H9 (cell line): ENCODE measurements at places on chromosomes 12 and 14. TPM values are rescaled to one million over a fixed set of nuclear protein-coding genes. Genes with fewer than 3 reads are reported as not detected.

DNA sequence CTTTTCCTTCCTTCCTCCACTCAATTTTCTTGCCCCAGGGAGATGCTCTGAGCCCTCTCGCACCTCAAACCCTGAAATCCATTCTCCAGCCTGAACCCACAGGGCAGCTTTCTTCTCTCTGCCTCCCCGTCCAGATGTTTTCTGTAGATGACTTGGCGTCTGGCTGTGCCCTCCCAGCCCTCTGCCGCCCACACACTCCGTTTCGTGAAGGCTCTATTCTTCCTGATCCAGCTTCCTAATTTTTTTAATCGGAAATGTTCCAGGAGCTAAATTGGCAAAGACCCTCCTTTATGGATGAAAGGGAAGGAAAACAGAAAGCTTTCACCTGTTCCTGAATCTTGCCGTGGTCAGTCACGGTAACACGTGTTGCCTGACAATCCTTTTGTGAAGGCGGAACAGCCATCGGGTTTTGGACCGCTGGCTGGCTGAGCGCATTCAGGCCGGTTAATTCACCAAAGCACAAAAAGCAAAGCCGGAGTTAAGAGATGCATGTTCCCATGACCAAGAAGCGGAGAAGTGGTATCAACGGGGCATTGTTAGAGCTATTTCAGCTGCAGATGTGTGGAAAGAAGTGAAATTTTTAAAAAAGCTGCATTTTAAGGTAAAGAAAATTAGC is 70.2 kb upstream of the FBRSL1 start:
- DNase-seq, result no peak

GRCh38 chr12:104164634-104165033 is 26.6 kb upstream of the NFYB start:
- no peak for DNase-seq

Gene TSHR
- total RNA-seq, result not detected in 2 replicates

DNA sequence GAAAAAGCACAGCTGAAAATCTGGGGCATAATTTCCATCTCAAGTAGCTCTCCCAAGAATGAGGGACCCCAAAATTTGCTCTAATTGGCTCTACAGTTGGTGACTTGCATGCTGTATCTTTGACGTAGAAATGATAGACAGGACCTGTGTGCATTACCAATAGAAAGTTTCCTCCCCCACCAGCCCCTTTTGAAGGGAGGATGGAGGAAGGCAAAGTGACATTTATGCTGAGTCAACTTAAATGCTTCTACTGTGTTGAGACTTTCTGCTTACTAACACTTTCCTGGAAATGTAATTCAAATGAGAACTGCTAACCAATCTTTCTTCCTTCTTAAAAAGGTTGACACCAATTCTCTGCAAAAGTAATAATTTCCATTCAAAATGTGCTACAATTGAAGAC is 31.9 kb downstream of the TSPAN8 start:
- DNase-seq, result no peak

DNA sequence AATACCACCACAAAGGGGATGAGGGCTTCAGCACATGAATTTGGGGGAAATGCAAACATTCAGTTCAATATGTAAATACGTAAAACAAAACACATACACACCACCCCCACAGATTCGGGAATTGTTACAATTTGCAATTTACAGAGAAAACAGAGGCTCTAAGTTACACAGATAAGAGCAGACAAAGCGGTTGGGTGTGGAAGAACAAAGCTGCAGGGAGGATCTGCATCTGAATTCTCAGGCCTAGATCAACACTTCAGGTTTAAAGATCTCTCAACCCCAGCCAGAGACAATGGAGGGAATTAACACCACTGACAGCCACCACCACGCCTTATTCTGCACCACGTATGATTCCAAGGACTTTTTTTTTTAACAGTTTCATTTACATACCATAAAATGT is 375.5 kb downstream of the BCL11B start:
- DNase-seq, result no peak

Gene SIX1
- 0.09 and 0.17 TPM in 2 replicates for total RNA-seq

GRCh38 chr14:94816113-94816512 is 46.2 kb upstream of the GSC start:
- DNase-seq, result peak; percentile 37

- DNase-seq, result no peak
Measured at GRCh38 chr14:69994002-69994401, 114.8 kb downstream of the SMOC1 start.

GRCh38 chr12:67457136-67457535 is 188.0 kb downstream of the CAND1 start:
- DNase-seq, result no peak

- DNase-seq, result no peak
Measured at GRCh38 chr14:67999290-67999689, 179.7 kb downstream of the RAD51B start.

GRCh38 chr12:117188961-117189724 is 1.1 kb downstream of the FBXO21 start:
- DNase-seq, result no peak

GRCh38 chr12:111687952-111688351 is 2.1 kb downstream of the ACAD10 start:
- DNase-seq, result no peak

Gene PCNX4
- total RNA-seq, result 39.9 and 40.0 TPM in 2 replicates

Gene OLR1
- total RNA-seq, result not detected in 2 replicates

DNA sequence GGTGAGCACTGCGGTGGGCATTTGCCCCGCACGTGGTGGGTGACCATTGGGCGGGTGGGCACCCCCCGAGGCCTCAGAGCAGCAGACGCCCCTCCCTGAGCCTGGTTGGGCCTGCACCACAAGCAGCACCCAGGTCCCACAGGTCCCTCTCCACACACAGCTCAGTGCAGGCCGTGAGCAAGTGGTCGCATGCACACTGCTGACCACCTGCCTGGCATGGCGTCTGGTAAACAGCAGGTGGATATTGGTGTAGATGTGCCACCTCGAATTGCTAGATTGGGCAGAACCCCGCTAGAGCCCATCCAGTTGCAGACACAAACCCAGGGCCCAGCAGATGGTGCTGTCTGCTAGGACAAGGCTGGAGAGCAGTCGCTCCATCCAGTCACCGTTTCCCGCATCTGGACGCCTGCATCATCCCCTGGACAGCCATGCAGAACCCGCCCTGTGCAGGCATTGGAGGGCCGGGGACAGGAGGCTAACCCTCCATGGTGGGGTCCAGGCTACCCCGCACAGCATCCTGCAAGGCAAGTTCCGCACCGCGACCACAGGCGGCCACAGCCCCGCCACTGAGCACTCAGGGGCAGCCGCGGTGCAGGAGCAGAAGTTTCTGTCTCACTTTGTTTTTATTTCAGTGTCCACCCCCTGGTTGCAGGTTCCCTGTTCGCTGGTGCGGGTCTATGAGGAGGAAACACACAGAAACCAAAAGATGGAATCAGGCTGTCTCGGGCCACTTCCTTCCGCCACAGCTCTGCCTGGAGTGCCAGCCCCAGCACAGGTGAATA is 45.6 kb upstream of the RIMBP2 start:
- DNase-seq, result peak; percentile 80

GRCh38 chr12:25328072-25328712 is 77.5 kb upstream of the KRAS start:
- DNase-seq, result no peak

DNA sequence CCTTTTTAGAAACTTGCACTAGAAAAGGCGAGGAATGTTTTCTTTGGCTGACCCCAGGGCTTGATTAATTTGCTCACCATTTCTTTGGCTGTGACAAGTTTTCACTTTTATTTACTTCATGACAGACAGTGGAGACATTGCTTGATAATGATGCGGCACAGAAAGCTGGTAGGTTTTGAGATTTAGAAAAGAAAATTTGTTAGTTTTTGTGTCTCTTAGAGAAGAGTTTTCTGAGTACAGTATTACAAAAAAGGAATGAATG is 18.4 kb downstream of the SRGAP1 start:
- no peak for DNase-seq

GRCh38 chr12:52812749-52813148 is 1.2 kb downstream of the KRT4 start:
- no peak for DNase-seq

DNA sequence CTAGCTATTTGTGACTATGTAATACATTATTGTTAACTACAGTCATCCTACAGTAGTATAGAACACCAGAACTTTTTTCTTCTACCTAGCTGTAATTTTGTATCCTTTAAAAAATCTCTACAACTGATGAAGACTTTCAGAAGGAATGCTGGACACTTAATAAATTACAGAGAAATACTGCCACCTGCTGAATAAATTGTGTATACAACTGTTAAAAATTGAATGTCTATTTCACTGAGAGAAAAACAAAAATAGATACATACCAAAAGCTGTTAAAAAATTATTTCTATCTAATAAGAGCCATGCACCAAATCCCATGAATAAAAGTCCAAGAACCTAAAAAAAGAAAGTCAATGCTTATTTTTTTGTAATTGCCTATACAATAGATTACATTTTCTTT is 6.6 kb downstream of the TSPAN19 start:
- no peak for DNase-seq

GRCh38 chr12:90100579-90100978 is 391.9 kb upstream of the ATP2B1 start:
- DNase-seq, result no peak

- no peak for DNase-seq
Measured at GRCh38 chr12:71108355-71108754, 49.4 kb downstream of the TSPAN8 start.

DNA sequence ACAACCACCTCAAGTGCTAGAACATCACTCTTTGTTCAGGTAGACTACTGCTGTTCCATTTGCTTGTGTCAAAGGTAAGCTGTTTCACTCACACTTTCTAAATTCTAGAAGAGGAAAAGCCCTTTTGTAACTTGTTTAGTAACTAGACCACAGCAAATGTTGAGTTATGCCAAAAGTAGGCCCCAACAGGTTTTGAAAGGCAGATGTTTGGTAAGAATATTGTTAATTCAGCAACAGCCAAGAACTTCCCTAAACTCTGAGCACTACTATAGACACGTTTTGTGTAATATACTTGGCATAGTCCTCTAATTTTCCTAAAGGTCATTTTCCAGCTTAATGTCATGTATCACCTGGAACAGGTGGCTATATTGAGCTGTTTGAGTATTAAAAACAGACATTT is 79.0 kb downstream of the DCAF5 start:
- no peak for DNase-seq

DNA sequence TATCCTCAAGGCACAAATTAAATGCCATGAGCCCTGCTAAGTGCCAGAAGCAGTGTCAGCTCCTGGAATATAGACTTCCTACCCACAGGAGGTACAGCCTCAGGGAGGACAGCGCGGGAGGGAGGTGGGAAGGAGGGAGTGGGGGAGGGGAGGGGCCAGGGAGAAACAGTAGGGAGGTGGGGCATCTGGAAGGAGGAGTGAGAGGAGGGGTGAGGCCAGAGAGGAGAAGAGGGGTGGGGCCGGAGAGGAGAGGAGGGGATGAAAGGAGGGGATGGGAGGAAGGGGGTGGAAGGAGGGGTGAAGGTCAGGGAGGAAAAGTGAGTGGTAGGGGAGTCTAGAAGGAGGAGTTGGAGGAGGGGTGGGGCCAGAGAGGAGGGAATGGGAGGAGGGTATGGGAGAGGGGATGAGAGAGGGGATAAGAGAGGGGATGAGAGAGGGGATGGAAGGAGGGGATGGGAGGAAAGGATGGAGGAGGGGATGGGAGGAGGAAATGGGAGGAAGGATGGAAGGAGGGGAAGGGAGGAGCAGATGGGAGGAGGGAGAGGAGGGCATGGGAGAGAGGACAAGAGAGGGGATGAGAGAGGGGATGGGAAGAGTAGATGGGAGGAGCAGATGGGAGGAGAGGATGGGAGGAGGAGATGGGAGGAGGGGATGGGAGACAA is 9.2 kb upstream of the CCDC197 start:
- peak; percentile 69 for DNase-seq

Gene CBLN3
- 0.39 and 0.44 TPM in 2 replicates for total RNA-seq

DNA sequence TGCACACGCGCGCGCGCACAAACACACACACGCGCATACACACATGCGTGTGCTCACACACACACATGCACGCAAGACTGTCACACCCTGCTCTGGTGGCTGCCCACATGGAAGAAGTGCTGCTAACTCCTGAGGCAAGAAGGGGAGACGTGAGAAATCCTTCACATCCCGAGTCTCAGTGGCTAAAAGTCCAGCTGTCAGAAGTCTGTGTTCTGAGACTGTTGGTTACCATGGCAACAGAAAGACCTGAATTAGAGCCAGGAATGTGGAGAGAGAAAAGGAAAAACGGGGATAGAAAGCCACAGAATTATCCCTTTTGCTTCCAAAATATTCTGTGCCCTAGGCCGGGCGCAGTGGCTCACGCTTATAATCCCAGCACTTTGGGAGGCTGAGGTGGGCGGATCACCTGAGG is 71.2 kb downstream of the PPFIBP1 start:
- DNase-seq, result no peak
